ENCODE measurements at places on chromosomes 2 and 18.

GRCh38 chr2:84880645-84881521 lies at the start of gene TRABD2A:
Gene TRABD2A (minus strand): TSS chr2:84881084. CDS start chr2:84881039, 45 bp downstream.
- DNase-seq = no peak

DNA sequence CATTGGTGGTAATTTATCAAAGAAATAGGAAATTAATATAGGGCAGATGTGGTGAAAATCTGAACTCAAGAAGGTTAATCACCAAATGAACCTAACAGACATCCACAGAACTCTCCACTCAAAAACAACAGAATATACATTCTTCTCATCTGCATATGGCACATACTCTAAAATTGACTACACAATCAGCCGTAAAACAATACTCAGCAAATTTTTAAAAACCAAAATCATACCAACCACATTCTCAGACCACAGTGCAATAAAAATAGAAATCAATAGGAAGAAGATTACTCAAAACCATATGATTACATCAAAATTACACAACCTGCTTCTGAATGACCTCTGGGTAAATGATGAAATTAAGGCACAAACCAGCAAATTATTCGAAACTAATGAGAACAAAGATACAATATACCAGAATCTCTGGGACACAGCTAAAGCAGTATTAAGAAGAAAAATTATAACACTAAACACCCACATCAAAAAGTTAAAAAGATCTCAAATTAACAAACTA lies 31.0 kb downstream of the RBM43 start:
- no peak for DNase-seq

DNA sequence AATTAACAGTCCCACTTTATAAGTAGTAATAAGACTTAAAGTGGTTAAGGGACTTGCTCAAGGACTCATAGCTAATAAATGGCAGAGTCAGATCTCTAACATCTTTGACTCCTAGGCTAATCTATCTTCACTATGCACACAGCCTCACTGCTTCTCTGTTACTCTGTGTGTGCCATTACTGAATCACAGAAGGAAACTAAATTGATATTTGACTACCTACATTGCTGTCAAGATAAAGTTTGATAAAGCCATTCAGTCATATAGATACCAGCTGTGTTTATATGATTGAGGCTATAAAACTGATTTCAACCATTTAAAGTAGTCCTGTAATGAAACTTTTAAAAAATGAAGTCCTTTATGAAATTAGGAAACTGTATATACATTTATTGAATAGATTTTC lies 10.9 kb downstream of the SLC39A10 start:
- no peak for DNase-seq

DNA sequence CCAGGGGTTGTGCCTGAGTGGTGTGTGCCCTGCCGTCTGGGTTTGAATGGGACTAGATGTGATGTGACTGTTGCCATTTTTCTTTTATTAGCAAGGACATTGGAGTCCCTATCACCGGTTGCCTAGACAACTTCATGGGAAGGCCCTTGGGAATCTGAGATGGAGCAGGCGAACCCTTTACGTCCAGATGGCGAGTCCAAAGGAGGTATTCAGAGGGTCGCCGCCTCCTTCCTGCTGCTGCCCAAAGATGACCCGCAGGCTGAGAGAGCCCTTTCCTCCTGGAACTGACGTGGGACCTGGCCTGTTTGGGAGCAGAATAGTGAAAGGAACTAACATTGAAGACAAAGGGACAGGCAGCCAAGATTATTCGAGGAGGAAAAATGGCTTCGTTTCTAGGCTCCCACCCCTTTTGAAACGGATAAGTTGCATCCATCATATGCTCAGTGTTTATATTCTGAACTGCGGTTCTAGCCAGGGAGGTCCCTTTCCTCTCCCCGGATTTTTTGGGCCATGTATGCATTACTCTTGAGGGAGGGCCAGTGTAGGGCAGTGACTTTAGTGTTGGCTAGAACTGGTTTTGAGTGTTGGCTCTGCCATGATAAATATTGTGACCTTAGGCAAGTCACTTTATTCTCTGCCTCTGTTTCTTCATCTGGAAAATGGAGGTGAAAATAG lies 673 bp downstream of the CENPO start:
- DNase-seq = no peak

DNA sequence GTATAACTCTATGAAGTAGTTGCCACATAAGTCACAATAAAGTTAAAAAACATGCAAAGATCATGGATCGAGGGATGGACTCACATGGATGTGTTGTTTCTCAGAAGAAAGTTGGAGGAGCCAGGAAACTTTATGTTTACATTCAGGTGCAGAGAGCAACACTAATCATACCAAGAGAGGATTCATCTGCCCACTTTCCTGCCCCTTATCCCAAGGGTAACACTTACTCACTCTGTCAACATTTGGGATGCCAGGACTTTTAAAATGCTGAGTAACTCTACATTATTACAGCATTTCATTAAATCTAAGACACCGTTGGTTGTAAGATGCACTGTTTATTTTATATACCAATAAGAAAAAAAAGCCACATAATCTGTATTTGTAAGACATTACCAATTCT lies 170.4 kb downstream of the KCNE4 start:
- no peak for DNase-seq

DNA sequence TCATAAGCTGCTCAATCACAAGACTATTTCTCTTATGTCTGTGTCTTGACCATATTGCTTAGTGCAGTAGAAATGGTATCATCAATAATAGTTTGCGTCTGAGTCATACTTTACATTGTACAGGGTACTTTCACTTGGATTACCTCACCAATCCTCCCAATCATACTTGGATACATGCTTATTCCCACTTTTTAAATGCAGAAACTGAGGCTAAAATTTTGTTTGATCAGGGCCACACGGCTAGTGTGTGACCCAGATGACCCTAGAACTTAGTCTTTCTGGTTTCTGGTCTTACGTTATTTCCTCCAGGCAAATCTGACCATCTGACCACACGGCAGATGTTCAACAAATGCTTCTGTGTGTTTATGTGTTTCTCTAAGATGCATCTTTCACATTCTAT lies 23.8 kb upstream of the CCL20 start:
- DNase-seq = no peak

- DNase-seq = no peak
Measured at GRCh38 chr18:63137999-63138435, 181.6 kb downstream of the BCL2 start.

DNA sequence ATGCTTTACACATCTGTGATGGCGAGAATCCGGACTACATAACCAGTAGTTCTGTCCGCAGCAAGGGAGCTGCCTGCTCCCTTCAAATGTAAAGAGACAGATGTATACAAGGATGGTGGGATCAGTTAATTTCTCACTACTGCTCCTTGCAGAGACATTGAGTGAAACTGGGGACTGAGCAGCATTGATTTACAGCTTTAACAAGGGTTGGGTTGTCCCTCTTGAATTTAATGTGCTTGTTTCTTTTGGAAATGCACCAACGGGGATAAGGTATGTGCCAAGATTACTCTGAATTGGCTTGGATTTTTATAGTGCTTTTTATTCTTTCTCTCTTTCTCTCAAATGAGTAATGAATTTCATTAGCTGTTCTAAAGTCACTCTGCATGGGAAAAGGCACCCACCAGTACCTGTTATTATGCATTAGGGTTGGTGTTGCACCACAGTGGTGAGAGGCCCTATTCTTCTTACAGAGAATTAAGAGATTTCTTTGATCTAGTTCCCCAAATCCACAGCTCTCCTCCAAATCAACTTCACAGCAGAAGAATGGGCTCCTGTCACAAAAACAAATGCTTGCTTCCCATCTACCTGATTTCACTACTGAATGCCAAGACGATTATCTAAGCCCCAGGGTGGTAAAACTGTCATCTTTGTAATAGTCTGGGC lies 107.6 kb downstream of the DOCK10 start:
- no peak for DNase-seq

GRCh38 chr2:229610872-229611271 lies 103.5 kb downstream of the DNER start:
- no peak for DNase-seq

- DNase-seq = no peak
Measured at GRCh38 chr2:14303366-14304115, 329.0 kb upstream of the LRATD1 start.

GRCh38 chr18:62389761-62390481 lies 64.8 kb downstream of the TNFRSF11A start:
- no peak for DNase-seq

Data from stromal cell of bone marrow (primary cell).